ENCODE measurements at places on chromosomes 6 and 20.

DNA sequence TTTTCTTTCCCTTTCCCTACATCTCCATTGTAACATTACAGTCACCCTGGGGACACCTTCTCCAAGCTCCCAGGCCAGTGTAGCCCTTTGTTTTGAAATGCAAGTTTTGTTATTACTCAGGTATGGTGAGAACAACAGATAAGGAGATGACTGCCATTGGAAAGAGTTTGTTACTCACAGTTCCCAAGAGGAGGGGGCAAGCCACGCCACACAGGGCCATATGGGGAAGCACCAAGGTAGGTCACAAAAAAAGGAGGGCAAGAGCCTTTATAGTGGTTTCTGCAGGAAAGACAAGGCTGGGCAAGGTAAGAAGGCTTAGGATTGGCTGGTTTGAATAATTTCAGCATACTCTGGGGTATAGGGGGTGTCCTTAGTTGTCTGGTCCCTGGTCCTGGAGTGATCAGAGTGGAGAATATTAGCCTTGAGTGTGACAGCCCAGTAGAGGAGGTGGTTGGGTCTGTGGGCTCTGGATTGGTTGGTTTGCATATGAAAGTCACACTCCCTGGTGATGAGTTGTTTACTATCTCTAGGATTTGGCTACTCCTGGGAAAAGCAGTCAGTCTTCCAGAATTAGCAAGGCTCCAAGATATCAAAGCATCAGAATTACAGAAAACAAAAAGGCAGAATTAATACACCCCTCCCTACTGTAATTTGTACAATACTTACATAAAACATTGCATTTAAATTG lies 33.1 kb upstream of the SMLR1 start:
- no peak for DNase-seq

GRCh38 chr6:37669306-37669705 lies 28.4 kb downstream of the MDGA1 start:
- DNase-seq: no peak

- no peak for DNase-seq
Measured at GRCh38 chr20:4916971-4917881, 84.1 kb downstream of the SLC23A2 start.

GRCh38 chr20:47361057-47361915 lies 4.8 kb upstream of the ZMYND8 start:
- DNase-seq: no peak

DNA sequence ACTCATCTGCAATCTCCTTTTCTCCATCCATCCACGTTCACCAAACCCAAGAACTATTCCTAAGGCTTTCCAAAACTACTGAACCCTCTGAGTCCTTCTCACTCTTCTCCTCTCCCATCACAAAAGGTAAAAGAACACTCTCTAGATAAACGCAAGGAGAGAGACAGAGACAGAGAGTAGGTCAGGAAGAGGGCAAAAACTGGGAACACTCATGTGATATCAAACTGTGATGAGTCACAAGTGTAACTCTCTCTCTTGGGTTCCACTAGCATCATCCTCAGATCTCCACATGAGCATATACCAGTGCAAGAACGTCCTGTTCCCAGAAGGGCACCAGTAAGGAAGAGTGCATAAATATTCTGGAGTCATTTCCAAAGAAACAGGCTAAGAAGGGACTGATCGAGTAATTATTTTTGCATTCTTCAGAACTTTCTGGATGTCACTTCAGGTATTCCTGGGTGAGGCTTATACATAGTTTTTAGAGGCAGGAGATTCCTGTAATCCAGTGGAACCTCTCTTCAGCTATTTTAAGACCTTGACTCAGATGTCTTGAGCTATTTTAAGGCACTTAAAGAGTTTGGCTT lies 47.3 kb upstream of the STXBP5 start:
- no peak for DNase-seq

- DNase-seq: no peak
Measured at GRCh38 chr6:20463396-20463795, 61.7 kb downstream of the E2F3 start.

DNA sequence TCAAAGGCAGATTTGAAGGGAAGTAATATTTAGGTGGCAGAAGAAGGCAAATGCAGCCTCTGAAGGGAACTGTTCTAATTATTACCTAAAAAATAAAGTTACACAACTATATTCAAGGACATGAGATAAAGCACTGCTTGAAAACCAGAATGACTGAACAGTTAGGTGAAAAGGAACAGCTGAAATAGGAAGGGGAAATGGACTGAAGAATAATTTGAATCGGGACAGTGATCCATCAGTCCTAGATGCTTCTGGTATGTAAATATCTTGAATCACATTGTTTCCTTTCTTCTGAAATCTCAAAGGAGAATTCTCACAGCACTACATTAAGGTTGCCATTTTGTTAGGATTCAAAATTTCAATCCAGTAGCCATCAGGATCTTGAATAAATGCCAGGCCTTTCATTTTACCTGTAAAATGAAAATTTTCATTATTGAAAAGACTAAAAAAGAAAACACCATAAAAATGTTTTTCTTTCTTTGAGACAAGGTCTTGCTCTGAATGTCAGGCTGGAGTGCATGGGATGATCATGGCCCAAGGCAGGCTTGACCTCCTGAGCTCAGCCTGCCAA lies 25.9 kb downstream of the GLO1 start:
- no peak for DNase-seq

DNA sequence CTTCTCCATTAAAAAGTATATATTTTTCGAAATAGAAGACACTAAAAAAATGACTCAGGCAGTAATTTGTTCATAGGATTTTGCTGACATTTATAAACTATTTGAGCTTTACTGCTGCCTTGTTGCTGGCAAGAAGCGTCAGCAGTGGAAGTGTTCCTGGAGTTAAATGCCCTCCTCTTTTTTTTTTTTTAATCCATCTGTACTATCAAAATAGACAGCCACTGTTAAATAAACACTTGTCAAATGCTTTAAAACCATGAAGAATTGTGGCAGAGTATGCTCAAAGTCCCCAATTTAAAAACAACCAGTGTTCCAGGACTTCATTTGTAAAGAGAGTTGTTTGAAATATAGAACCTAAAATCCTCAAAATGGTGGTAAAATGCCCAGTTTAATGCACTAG lies 253.8 kb downstream of the NKAIN2 start:
- no peak for DNase-seq

DNA sequence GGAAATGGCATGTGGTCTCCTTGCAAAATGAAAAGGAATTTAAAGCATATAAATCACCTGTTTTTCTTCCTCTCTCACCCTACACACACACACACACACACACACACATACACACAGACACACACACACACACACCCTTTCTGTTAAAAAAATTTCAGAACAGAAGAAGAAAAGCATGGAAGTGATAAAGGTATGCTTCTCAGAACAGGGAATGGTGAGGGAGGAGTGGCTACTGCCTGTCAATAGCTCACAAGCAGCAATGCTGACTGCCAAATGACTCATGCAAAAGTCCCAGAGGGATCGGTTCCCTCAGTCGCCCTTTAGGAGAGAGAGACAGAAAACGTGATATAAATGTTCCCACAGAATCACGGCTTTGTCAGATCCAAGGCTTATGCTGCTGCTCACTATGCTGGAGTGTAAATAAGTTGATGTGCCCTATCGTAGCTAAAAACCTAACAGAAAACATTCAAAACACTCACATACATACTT lies 102.6 kb downstream of the IBTK start:
- no peak for DNase-seq

DNA sequence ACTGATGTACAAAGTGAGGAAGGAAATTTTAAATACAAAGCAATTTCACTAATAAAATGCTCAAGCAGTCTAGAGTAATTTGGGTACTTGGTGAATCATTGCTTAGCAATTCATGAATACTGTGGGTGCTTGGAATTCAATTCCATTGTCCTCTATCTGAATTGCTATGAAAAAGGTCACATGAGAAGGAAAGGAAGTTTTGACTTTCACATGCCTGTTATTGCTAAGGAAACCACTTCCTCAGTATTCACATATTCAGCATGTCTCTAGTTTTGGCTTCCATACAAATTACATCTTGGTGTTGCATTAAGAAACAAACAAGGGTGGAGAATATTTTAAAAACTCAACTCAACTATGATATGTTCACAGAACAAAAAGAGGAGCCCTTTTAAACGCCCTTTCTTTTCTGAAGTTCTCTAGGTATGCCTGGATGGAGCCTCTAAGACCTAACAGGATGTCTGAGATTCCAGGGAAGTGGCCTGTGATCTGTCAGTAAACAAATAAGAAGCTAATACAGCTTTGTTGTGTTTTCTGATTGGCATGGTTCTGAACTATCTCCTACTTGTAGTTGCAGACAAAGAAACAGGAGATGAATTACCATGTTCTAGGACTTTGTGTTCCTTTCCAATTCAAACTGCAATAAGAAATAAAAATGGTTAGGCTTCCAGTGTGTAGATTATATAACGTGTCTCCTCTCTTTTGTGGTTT lies 190.4 kb downstream of the OGFRL1 start:
- no peak for DNase-seq

- DNase-seq: no peak
Measured at GRCh38 chr6:102581378-102582124, 1188.0 kb downstream of the GRIK2 start.

DNA sequence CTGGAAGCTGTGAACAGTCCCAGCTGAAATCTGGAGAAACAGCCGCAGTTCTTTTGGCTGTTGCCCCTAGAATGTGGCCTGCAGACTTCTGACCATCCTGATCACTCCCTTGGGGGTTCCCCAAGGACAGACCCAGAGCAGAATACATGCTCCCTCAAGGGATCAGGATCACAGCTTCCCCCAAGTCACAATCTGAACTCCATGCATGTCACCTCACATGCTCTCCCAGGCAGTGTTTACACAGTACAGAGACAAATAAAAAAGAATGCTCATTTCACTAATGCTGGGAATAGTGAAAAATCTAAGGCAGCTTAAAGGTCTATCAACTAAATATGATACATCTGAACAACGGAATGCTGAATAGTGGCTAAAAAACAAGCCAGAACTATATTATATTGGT lies 20.5 kb downstream of the SPAG4 start:
- no peak for DNase-seq

DNA sequence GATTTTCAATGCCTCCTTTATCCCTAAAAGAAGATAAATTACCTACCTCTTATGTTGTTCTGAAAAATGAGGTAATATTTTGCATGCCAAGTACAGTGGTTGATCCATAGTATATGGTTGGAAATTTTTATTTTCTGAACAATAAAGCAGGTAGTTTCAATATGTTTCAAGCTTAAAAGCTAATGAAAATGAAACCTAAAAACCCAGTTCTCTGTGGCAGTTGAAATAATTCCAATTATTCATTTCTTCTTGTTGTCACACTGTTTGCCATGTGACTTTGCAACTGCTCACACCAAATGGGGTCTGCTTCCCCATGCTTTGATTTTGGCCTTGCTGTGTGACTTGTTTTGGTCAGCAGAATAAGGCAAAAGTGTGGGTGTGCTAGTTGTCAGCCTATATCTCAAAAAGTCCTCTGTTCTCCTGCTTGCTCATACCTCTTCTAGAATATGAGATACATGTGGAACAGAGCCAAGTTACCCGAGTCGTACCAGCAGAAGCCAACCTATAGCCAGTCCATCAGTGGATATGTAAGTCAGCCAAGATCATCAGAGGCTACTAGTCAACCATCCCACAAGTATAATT lies 197.2 kb upstream of the THEMIS start:
- DNase-seq: no peak

DNA sequence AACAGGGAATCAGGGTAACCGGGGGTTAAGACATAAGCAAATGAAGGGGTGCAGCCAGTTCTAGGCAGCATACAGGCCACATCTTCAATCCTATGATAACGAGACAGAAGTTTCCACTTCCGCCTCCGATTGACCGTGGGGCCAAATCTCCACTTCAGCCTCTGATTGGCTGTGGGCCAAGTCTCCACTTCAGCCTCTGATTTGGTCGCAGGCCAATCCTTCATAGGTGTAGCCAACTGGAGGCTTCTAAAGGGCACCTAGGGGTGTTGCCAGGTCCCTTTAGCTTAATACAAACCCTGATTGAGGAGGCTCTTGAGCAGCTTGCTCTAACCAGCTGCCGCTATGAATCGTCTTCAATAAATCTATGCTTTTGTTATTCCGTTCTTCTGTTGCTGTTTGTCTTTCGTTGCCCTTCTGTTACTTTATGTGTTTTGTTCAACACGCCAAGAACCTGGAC lies 2.1 kb upstream of the ERGIC3 start:
- DNase-seq: no peak

DNA sequence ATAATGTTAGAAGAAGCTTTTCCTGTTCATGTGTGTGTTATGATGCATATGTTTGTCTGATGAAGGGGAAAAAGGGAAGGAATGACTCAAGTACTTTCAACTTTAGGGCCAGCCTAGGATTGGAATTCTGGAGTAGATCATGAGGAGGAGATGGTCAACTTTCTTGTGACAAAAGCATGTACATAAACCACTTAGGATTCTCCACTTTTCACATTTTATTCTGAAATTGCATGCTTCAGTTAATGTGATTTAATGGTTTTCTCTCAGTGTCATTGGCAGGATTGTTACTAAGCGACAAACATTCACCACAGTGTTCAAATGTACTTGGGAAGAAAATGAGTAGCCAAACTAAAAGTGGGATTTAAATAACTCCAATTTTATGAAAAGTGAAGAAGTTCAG lies 80.1 kb downstream of the UTRN start:
- no peak for DNase-seq

- DNase-seq: no peak
Measured at GRCh38 chr6:161353208-161353613, 79.3 kb upstream of the AGPAT4 start.

DNA sequence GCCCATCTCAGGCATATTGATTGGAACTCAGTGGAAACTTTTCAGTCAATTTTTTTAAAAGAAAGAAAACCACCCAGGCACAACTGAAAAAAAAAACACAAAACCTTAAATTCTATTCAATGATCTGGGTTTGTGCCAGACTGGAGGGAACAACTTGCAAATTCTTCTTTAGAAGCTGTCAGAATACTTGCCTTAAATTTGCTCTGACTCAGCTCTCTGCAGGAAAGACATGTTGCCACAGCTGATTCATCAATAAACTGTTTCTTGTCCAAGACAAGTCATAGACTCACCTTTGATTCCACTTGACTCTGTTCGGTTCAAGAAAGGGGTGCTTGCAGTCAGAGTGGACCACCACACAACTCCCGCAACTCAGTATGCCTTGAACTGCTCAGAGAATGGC lies 117.8 kb upstream of the F13A1 start:
- DNase-seq: no peak
